ENCODE measurements at places on chromosomes 3 and 15.

GRCh38 chr3:30776186-30776815, 118.2 kb downstream of the GADL1 start:
- no peak for DNase-seq

DNA sequence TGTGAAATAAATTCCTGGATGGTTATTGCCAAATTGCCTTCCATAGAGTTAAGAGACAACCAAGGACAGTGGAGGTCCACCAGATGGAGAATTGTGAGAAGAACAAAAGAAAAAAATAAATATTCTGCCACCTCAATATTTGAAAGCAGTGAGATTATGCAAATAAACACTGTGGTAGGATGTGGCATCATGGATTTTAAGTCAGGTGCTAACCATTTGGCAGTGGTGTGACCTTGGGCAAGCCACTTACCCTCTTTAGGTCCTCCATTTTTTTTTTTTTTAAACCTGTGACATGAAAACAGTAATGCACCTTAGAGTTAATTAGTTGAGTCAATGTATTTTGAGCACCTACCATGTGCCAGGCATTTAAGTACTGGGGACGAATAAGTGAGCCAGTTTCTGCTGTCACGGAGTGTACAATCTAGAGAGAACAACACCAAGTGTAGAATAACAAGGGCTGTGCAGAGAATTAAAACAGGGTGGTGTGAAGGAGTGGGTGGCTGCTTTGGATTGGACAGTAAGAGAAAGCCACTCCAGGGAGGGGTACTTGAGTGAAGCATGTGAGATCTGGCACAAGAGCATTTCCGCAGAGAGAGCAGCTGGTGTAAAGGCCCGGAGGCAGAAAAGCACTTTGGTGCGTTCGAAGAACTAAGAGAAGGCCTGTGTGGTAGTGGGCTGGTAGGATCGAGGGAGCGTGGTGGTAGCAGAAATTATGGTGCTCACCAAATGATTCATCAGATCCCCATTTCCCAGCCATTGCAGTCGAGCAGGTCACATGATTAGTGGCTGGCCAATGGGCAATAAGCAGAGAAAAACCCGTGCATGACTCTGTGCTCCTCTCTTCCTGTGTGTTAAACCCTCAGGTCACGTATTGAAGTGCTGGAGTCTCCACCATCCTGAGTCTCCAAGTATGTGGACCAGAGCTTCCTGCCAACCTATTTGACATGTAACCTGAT, 39.2 kb downstream of the CCK start:
- no peak for DNase-seq

- no peak for DNase-seq
Observed at GRCh38 chr3:113247675-113248458, 36.5 kb downstream of the BOC start.

- DNase-seq = no peak
Observed at GRCh38 chr15:75733761-75734651, 21.4 kb upstream of the CSPG4 start.

DNA sequence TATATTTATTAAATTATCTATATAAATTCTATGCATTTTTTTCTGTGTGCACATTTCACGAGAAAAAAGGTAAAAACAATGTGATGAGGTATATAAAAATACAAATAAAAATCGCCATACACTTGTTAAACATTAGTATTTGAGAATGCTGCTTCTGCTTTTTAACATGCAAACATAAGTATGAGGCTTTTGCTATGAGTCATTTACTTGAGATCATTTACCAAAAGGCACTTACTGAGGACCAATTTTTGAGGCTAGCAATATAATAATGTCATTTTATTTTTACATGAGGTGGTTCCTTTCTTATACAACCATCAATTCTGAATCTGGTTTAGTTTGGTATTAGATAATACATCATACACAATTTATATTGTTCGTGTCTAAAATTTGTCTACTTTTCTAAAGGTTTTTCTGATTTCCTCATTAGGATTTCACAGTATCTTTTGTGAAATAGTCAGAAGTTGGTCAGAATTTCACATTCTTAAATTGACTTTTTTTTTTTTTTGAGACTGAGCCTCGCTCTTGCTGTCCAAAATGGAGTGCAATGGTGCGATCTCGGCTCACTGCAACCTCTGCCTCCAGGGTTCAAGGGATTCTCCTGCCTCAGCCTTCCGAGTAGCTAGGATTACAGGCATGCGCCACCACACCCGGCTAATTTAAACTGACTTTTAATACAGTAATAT, 25.6 kb downstream of the DCUN1D1 start:
- DNase-seq = no peak

DNA sequence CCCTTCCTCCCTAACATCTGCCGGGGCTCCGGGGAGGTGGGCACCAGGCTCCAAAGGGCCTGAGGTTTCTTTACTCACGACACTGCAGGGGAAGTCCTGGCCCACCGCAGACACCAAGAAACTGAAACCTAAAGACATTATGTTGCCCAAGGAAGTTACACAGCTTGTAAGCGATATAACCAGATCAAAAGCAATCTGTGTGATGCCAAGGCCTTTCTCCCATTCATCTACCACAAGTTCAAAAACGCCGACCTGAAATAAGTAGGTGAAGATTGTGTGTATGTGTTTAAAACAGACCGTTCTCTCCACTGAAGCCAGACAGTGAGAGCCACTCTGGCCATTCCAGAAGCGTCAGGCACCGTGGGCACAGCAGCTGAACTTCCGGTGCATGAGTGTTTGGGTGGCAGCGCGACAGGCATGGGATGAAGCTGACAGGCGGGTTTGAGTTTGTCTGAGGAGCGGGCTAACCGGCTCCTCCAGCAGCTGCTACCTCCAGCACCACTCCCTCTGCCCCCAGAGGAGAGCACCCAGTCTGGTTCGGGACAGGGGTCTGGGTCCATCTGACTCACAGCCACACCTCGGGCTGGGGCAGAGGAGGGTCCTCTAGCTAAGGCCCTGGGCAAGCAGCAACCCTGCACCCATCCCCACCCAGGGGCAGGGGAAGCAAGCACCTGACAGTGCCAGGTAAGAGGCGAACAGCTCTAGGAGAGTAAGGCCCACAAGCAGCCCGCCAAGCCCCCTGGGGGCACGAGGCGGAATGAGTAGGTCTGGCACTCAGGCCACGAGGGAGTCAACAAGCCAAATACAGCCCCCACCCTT, 1.3 kb downstream of the TNK2 start:
- DNase-seq = peak; percentile 59

DNA sequence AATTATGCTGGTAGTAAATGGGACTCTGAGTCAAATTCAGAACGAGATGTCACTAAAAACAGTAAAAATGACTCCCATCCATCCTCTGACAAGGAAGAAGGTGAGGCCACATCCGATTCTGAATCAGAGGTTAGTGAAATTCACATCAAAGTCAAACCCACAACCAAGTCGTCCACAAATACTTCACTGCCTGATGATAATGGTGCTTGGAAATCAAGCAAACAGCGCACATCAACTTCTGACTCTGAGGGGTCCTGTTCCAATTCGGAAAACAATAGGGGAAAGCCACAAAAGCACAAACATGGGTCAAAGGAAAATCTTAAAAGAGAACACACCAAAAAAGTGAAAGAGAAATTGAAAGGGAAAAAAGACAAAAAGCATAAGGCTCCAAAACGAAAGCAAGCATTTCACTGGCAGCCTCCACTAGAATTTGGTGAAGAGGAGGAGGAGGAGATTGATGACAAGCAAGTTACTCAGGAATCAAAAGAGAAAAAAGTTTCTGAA, 15.1 kb upstream of the ZBTB47 start:
- no peak for DNase-seq

- DNase-seq = no peak
Observed at GRCh38 chr3:56125358-56126005, 342.8 kb downstream of the ERC2 start.

DNA sequence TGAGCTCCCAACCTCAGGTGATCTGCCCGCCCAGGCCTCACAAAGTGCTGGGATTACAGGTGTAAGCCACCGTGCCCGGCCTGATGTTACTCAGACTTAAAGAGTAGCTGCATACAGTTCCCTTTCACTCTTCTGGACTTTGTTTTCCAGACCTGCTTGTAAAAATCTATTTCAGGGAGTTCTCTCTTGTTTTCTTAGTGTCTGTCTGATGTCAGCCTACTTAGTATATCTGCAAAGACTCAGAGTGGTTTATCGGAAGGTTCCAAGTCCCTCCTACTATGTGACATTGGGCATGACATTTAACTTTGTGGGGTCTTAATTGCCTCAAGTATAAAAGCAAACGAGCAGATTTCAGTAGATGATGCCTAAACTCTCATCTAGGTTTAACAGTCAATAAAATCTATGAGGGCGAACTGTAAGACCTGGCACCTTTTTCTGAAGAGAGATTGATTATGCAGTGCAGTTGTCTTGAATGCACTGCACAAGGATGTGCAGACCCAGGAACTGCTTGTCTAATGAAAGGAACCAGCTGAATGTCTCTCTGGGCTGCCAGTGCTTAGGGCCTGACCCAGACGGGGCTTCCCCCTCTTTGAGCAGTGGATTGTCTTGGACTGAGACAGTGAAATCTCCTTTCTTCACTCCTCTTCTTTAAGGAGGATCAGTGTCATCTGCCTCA, 301.4 kb downstream of the PTPRG start:
- no peak for DNase-seq

DNA sequence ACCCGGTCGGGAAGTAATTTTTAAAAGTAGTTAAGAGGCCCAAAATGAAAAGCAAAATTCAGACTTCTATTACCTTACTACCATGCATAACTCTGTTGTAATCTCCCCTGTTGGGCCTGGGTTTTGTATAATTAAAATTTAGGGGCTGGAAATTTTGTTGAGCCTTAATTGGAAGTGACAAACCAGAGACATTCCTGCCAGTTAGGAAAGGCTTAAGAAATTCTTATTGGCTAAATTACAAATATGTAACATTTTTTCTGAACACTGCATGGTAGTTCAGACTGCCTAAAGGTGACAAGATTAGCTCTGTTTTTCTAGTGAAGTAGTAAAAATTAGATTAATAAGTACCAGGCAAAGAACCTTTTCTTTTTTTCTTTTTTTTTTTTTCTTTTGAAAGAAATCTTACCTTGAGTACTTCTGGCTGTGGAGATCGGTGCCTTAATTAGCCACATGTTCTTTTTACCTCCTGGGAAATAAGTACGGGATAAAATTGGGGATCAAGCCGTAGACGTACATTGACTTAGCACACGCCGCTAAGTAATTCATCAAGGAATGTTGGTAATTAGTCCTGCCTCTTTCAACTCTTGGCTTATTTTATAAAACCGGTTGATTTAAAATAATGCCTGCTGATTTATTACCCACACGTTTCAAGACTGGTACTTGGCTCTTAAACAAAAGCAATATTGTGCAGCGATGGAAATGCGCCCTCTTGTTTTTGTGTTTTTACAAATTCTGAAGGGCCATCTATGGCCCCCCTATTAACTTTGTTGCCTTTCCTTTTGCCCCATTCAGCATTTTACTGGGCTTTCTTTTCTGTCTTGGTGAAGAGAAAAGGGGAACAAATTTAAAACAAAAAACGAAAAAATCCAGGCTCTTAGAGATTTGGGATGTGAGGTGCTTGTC, 111.2 kb upstream of the SAMMSON start:
- no peak for DNase-seq

DNA sequence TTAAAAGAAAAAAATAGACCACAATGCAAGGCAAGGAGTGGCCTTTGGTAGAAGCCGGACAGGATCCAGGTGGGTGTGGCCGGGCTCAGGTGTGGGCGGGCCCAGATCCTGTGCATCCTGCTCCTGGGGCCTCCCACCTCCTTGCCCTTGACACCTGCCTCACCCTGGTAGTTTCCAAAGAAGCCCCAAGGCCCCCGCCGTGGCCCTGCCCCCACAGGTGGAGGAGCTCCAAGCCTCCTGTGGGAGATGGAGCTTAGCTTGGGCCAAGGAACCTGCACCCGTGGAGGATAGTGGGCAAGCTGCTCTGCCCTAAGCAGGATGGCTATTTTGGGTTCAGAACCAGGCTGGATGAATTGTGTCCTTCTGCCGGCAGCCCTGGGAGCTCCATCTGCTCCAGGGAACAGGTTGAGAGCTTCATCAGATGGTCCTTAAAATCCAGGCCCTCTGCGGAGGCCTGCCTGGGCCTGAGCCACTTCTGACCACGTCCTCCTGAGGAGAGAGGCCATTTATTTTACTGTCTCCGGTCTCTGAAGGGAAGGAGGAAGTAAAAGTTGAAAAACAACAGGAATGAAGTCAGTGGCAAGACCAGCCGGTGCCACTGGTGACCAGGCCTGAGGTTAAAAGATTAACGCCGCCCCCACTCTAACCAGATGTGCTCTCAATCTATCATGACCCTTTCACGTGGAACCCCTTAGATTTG, 53.9 kb upstream of the KLF13 start:
- DNase-seq = no peak

- DNase-seq = no peak
Observed at GRCh38 chr3:196932600-196932999, 9.7 kb downstream of the NCBP2 start.

DNA sequence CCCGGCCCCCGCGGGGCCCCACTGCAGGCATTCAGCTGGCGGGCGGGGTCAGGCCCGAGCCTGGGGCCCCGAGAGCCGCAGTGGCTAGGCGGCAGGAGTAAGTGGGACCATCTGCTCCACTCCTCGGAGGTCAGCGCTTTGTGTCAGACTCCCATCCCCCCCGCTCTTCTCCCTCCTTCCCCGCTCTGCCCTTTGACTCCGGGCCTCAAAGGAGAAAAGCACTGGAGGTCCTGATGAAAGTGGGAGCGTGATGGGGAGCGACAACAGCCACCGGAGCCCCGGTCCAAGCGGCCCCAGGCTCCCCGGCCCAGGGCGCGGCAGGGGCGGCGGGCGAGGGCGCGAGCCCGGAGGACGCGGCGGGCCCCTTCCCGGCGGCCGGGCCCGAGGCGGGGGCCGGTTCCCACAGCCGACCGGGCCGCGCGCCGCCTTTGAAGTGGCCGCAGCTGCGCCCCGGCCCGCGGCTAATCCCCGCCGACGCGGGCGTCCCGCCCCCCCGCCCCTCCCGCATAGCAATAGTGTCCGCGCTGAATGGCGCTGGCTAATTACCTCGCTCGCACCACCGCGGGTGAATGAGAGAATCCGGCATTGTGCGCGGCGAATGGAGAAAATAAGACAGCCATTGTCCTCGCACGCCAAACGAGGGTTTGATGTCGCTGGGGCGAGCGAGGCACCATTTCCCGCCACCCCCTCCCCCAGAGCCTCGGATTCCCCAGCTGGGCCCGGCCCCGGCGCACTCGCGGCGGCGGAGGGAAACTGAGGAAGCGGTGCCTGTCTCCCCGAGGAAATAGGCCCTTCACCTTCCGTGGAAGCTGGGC, 22.4 kb downstream of the IGDCC3 start:
- no peak for DNase-seq

GRCh38 chr3:11407644-11408043, 135.4 kb downstream of the ATG7 start:
- no peak for DNase-seq

- DNase-seq = no peak
Observed at GRCh38 chr3:37116998-37117397, 57.4 kb downstream of the LRRFIP2 start.

GRCh38 chr15:101031213-101031612, 112.1 kb downstream of the LRRK1 start:
- DNase-seq = no peak

DNA sequence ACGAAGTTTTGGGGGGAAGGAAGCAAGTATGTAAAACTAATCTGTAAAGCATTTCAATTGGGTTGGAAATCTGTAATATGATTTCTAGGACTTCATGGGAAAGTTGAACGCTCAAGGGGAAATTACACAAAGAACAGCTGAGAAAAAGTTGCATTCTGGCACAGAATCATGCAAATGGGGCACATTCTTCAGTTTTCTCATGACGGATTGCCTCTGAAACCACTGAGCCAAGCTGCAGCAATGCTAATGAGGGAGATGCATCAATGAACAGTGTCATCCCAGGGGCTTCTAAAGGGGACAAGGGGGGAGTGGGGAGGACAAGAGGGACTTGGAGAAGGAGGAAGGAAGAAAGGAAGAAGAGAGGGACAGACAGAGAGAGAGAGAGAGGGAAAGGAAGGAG, 291.4 kb upstream of the ATP11B start:
- no peak for DNase-seq
